ENCODE measurements at places on chromosomes 1 and 21. TPM values are rescaled to one million over a fixed set of nuclear protein-coding genes. Genes with fewer than 3 reads are reported as not detected.

TRIM58 gene
- total RNA-seq: 0.96 TPM

TXNIP gene
- total RNA-seq: 692 TPM

DNA sequence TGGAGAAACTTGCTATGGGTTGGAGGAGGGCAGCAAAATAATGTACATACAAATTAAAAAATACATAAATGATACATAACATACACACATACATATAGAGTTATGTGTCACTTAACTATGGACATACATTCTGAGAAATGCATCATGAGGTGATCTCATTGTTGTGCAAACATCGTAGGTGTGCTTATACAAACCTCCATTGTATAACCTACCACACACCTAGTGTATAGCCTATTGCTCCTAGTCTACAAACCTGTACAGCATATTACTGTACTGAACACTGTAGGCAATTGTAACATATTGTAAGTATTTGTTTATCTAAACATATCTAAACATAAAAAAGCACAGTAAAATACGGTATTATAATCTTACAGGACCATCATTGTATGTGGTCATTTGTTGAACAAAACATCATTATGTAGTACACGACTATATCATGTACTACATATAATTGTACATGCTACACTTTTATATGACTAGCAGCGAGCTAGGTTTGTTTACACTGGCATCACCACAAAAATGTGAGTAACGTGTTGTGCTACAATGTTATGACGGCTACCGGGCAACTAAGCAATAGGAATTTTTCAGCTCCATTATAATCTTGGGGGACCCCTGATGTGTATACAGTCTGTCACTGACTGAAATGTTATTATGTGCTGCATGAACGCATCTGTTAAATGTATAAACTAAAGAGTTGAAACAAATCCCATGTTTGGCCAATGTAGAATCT, 35.5 kb downstream of the ITGB3BP start:
- no peak for DNase-seq

GRCh38 chr1:56459260-56459659, 120.1 kb downstream of the PLPP3 start:
- DNase-seq: no peak
